CD4-positive, alpha-beta T cell treated with Interleukin-4 for 4 hours (primary cell): ENCODE measurements at places on chromosomes 3 and 15.
A peak's percentile ranks its signal among the peaks of the same experiment; 100 is the strongest.

GRCh38 chr3:182959474-182960350 is 20.6 kb downstream of the DCUN1D1 start:
- DNase-seq, result no peak

DNA sequence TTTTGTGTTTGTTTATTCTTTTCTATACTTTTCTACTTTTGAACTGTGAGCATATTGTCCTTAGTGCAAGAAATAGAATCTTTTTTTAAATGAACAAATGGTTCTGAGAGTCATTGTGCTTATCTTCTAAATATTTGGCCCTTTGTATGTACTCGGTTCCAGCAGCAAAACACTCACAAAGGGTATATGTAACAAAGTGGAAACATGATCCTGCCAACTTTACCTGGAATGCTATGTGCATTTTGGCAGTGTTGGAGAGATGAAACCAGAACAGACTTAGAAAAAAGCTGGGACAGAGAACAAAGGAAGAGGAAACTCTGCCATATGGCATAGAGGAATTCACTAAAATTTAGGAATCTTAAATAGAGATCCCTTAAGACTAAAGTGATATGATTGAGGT is 150.1 kb downstream of the FGF12 start:
- no peak for DNase-seq

GRCh38 chr15:89652666-89653065 is 2.6 kb downstream of the KIF7 start:
- no peak for DNase-seq

DNA sequence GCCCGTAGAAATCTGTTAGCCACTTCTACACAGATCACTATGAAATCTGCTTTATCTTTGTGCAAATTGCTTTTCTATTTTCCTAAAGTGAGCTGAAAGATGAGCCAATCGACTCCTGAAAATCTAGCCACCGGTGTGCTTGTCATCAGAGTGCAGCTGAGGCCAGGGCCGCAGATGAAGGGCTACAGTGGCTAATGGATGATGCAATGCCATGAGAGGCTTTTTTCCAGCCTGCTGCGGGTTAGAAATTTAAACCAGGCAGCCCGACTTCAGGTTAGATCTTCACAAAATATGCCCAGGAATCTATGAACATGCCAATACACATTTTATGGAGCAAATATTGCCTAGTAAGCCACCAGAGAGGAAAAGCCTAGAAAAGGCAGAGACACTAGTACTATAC is 948.2 kb upstream of the CFAP20DC start:
- DNase-seq, result no peak

DNA sequence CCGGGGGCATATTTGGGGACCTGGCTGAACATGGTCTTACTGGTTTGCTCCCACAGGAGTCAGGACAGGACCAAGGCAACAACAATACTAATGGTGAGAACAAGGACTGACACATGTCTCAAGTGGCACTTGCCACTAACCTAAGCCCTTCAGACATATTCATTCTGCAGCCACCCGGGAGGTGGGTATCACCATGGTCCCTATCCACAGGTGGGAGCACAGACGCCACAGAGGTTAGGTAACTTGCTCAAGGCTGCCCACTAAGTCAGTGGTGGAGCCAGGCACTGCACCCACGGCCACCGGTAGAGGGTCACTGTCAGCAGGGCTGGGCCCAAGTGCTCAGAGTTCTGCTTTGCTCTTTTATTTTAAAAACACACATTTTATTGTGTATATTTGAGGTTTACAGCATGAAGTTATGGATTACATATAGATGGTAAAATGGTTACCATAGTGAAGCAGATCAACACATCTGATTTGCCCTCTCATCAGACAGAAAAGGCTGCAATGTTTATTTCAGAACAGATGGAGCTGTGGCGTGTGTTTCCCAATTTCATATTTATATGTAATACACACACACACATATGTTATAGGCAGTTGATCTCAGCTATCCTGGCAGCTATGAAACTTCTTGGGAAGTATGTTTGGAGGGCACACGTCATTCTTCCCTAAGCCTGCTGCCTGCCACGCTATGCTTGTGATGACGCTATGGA is 30.0 kb upstream of the SLC41A3 start:
- DNase-seq, result no peak

GRCh38 chr15:72195101-72195511 is 2.5 kb downstream of the GRAMD2A start:
- DNase-seq, result peak; percentile 21

DNA sequence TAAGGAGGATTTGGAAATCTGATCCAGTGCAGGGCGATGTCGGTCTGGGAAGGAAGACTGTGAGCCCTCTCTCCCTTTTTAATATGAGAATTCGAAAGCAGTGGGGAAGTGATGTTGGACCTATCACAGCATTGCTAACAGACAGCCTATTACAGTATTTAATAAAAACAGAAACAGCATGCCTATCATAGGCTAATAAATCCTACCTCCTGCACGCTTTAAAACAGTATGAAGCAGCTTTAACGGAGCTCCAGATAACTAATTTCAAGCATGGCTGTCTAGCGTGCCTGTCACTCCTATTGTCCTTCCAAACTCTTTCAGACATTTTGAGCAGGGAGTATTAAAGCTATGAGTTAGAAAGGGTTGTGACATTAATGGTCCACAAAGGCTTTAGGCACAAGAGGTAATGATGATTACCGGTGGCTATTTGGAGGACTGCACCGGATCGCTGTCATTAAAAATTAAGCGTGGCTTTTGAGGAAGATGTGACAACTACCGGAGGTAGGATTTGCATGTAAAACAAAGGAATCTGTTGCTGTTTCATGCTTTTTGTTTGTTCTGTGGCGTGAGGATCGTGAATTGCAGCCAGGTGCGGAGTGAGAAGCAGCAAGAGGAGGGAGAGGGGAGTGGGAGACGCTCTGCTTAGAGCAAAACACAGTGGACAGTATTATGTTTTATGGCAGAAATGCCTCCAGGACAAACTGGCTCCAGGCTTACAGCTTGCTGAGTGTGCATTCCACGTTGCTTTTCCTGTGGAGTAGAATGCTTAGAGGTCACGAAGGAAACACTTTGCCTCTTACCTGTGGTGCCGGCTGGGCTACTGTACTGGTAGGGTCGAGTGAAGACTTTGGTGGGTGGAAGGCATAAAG is at the start of gene KCNMB2:
Gene KCNMB2, plus strand, starts transcription at position 226 of the 869 bp plus-strand sequence.
- DNase-seq, result no peak

DNA sequence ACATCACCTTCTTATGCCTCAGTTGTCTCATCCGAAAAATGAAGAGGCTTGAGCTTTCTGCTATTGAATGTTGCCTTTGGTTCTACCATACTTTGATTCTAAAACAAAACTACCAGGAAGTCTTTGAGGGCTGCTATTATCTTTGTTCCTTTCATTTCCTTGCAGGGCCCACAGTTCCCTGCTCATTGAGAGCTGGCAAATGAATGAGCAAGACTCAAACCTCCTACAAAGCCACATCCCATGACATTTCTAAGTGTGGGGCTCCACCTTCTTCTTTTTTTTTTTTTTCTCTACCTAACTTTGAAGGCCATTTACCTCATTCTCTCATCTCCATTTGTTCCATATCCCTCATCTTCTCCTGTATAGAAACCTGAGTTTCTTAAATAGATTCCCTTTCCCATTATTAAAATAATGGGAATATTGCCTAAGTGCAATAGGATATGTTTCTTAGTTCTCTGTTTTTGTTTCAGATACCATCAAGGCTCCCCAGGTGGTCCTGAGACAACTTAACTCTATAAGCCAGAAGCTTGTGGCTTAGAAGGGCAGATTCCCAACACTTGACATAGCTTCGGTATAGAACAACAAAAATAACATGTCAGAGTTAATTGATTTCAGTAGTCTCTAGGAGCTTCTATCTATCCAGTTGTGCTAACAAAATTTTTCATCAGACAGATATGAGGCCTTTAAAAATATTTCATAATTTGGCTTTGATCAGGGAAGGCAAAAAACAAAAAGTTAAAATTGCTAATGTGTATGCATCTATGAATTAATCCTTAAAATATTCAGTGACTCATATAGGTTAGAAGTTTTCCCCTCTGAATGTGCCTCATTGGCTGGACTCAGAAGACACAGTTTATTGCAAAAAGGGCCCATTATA is 951.6 kb downstream of the TUSC7 start:
- no peak for DNase-seq

DNA sequence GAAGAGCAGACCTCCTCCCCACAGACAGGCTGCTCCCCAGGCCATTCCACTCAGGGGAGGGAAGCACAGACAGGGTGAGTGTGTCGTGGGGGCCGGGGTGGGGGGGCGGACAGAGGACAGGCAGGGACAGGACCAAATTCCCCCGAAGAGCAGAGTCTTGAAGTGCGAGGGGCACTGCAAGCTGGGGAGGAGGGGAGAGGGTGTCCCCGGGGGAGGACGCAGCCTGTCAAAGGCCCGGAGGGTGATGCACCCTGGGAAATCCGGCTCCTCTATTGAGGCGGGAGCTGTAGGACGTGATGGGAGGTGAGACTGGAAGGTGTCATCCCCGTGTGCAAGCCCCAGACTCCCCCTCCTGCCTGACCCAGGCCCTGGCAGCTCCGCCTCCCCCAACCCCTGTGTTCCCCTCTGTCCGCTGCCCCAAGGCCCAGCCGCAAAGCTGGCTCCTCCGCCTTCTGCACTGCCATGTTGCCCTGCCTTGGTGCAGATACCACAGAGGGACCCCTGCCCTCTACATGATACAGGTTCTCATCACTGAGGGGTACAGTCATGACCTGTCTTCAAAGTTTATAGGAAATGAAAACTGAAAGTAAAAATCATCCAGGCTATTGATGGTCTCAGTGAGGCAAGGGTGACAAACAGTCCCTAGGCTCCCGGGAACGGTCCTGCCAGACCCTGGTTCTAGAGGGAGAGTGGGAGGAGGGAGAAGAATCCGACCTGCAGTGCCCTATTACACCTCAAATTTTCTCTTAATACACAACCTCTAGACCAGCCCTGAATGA is 76.3 kb upstream of the IQSEC1 start:
- DNase-seq, result no peak

DNA sequence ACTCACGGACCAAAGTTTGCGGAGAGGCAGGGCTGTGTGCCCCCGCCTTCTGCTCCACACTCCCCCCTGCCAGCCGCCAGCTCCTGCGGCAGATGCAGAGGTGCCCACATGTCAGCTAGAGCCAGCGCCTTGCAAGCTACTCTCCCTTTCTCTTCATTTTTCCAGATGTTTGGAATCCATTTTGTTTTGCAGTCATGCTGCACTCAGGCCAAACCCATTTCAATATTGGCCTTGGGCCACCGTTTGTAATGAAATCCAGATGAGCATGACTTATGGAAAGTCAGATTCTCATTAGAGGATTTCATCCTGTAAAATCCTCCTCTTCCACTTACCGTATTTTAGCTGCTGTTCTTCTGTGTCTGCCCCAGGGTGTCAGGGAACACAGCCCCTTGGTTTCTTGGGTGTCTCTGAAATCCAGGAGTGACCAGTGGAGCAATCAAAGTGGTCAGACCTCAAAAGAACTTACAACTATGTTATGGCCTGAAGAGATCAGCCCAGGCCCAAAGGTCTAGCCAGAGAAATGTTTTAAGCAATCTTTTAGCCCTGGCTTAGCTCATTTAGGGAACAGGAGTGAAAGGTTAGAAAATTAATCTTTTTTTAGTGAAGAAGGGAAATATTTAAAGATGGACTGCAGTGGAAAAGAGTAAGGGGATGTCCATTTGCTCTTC is 65.8 kb downstream of the AAGAB start:
- DNase-seq, result no peak

DNA sequence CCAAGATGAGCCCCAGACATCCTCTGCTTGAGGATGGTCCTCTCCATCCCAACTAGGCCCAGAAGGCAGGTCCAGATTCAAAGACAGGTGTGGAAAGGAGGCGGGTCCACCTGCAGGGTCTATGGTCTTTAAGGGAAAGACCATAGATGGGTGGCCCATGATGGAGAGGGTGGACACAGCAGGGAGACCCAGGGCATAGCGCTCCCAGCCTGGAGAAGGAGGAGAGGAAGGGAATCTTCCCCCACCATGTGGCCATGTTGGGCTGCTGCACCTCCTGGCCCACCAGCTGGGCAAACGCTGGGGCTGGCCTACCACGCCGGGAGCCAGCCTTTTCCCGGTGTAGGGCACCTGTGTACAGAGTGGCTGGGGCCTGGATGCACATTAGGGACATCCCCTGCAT is 265.2 kb upstream of the TLE3 start:
- no peak for DNase-seq

GRCh38 chr3:69944931-69945493 is 54.5 kb upstream of the SAMMSON start:
- DNase-seq, result no peak

DNA sequence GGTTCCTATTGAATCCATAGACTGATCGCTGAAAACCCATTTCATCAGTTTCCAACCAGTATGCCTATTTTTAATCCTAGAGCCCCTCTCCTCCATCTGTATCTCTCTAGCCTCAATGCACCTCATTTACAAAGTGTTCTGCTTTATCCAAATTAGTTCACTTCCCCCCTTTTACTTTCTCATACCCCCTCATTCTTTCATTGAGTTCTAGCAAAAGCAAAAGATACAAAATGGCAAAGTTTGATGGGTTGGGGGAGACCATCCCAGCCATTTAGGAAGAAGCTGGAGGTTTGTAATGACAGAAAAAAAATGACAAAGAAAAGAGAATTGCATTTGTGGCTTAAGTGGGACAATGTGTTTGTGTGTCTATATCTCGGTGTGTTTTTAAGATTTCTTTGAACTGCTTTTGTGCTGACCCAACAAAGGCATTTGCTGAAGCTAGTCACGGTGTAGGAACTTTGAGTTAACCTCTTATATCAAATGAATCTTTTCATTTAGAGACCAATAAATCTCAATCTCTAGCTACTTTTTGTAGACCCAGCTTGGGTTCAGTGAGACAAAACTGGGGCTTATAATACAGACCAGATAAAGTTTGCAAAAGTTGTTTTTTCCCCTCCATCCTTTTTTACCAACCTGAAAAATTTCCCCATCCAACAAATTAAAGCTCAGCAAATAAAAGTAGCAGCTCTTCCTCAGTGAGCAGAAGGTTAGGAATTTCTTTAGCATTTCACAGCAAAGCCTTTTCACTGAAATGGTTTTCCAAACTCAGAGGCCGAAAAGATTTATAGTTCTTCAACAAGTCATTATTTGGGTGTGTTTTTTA is 18.7 kb downstream of the NR2F2 start:
- DNase-seq, result no peak

DNA sequence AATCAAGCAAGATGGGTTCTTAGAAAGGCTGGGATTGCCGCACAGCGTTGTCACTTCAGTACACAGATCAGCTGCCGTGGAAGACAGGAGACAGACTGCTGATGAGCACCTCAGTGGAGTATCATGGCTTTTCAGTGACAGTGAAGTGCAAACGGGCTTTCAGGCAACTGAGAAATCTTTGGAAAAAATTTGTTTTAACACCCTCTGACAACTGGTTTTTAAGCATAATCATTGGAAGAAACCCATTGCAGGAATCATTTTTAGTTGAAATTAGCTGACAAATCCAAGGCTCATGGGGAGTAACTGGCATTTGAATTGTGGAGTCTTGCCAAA is 418.8 kb downstream of the OTOL1 start:
- no peak for DNase-seq
